ENCODE measurements at places on chromosomes 7 and 10. TPM values are rescaled to one million over a fixed set of nuclear protein-coding genes. Genes with fewer than 3 reads are reported as not detected.

The CARD11 gene
- 0.87 TPM for total RNA-seq

DNA sequence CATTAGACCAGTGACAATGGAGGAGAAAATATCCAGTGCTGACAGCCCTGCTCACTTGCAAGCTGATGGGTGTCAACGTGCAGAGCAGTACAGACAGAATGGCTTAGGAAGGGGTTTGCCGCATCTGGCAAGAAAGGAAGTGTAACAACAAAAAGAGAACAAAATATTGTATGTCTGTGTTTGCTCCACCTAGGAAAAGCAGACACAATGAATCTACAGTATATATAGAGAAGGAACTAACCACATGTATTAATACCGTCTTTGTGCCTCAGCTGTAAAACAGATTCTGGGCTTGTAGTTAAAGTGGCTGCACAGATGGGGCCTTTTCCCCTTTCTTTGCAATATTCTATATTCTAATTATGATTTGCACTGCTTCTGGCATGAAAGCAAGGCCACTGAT lies 281.1 kb upstream of the MEOX2 start:
- DNase-seq, result no peak

- no peak for DNase-seq
These were observed 5.7 kb downstream of the AUTS2 start for GRCh38 chr7:69603937-69604494.

The ATG9B gene
- 1.8 TPM for total RNA-seq

GRCh38 chr7:36391436-36392198 lies 2.0 kb downstream of the ANLN start:
- DNase-seq, result no peak

The ZNF736 gene
- not detected for total RNA-seq

The AGMO gene
- 0.30 TPM for total RNA-seq

The SNX10 gene
- 19.5 TPM for total RNA-seq

The NUDT13 gene
- total RNA-seq, result 3.0 TPM

The GTF2IRD1 gene
- 25.6 TPM for total RNA-seq

The VPS37D gene
- 7.0 TPM for total RNA-seq

DNA sequence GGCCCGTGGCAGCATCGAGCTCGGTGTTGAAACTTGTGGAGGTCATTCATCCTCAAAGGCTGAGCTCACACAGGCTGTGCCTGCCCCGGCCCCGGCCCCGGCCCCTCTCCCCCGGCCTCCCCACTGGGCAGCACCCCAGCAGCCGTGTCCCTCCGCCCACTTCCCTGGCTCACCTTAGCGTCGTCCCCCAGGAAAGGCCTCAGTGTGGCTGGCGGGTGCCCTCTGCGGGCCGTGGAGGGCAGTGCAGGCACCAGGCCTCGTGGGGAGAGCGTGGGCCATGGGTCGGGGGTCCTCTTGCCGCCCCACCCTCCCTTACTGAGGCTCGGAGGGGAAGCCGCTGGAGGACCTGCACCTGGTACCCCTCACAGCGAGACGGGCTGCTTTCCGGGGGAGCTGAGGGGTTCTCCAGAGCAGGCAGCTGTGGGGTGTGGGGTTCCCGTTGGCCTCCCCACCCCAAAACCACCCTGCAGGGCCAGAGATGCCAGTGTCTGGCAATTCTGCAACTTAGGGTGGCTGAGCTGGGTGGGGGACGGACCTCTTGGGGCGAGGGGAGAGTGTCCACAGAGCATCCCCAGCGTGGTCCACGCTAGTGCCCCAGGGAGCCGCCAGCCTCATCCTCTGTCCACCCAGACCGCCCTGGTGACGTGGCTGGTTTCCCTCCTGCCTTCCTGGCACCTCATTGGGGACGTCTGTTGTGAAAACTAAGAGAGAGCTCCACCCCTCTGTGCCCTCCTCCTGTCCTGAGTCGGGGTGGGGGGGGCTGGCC lies 44.2 kb upstream of the DPYSL4 start:
- peak; percentile 71 for DNase-seq

GRCh38 chr7:77879272-77879671 lies 80.7 kb downstream of the PHTF2 start:
- DNase-seq, result no peak

GRCh38 chr7:22920672-22921071 lies 93.3 kb downstream of the HYCC1 start:
- DNase-seq, result peak; percentile 4

- peak; percentile 35 for DNase-seq
These were observed 62.8 kb upstream of the MYL10 start for GRCh38 chr7:101691822-101692384.
